ENCODE measurements at places on chromosomes 2 and 18. TPM values are rescaled to one million over a fixed set of nuclear protein-coding genes. Genes with fewer than 3 reads are reported as not detected.

Gene PTPRN
- 1.2 TPM for total RNA-seq

Gene DGUOK
- total RNA-seq, result 40.7 TPM

Gene LHCGR
- total RNA-seq, result not detected

Gene ALLC
- not detected for total RNA-seq

Gene POLE4
- total RNA-seq, result 18.9 TPM

Gene NAT8
- not detected for total RNA-seq

Gene ZNF385B
- 1.1 TPM for total RNA-seq

Gene CLEC4F
- total RNA-seq, result not detected

Gene WDR35
- 18.1 TPM for total RNA-seq

Gene LYPD6B
- total RNA-seq, result 2.9 TPM

Gene CYS1
- total RNA-seq, result 0.36 TPM

Gene FKBP7
- 42.1 TPM for total RNA-seq

Gene KCNS3
- 2.7 TPM for total RNA-seq

Gene LAPTM4A
- total RNA-seq, result 275 TPM

Gene PROC
- 0.29 TPM for total RNA-seq

Gene FSHR
- total RNA-seq, result 0.29 TPM

Gene PLEK
- total RNA-seq, result 0.36 TPM

Gene PPP1R1C
- total RNA-seq, result 0.29 TPM

Gene STARD6
- not detected for total RNA-seq

Gene SPATA3
- not detected for total RNA-seq

Gene NOL4
- total RNA-seq, result not detected

Gene EVA1A
- 70.9 TPM for total RNA-seq

Gene SH3YL1
- 56.0 TPM for total RNA-seq

Gene PDIA6
- total RNA-seq, result 245 TPM

Gene TBR1
- not detected for total RNA-seq

Gene CNGA3
- total RNA-seq, result 0.29 TPM

Gene ROCK2
- total RNA-seq, result 59.7 TPM

Gene XIRP2
- total RNA-seq, result not detected

Gene CRACDL
- total RNA-seq, result not detected

Gene POTEC
- total RNA-seq, result 0.36 TPM

Gene TRIM43
- not detected for total RNA-seq

Gene WDR33
- 29.8 TPM for total RNA-seq

Gene BMP10
- total RNA-seq, result not detected

Gene HMSD
- total RNA-seq, result under 0.01 TPM

Gene LINC00305
- total RNA-seq, result not detected

Gene EFHD1
- total RNA-seq, result 2.4 TPM

Gene TMEM163
- under 0.01 TPM for total RNA-seq

Gene CHMP1B
- 63.7 TPM for total RNA-seq

Gene AMER3
- not detected for total RNA-seq

Gene MTA3
- 29.3 TPM for total RNA-seq

Gene ATG9A
- total RNA-seq, result 56.0 TPM

Gene DUSP19
- total RNA-seq, result 2.4 TPM

Gene IL36A
- total RNA-seq, result not detected

Gene TNFAIP6
- total RNA-seq, result 43.1 TPM

Gene CXCR4
- under 0.01 TPM for total RNA-seq

Gene HRH4
- under 0.01 TPM for total RNA-seq

Gene CD8A
- total RNA-seq, result not detected

Gene SAG
- not detected for total RNA-seq

Gene TWIST2
- 9.4 TPM for total RNA-seq

Gene DYSF
- 4.3 TPM for total RNA-seq

Gene SLC9A4
- not detected for total RNA-seq

Gene IL1RL1
- 0.29 TPM for total RNA-seq

Gene CYP1B1
- total RNA-seq, result 827 TPM

Gene DNAH6
- total RNA-seq, result 0.36 TPM

Gene RPE
- 68.0 TPM for total RNA-seq

Gene STON1
- 15.6 TPM for total RNA-seq

Measured in osteoblast (primary cell).